Cardiac septum (tissue), 1 donor: ENCODE measurements at places on chromosomes 12 and 14.

DNA sequence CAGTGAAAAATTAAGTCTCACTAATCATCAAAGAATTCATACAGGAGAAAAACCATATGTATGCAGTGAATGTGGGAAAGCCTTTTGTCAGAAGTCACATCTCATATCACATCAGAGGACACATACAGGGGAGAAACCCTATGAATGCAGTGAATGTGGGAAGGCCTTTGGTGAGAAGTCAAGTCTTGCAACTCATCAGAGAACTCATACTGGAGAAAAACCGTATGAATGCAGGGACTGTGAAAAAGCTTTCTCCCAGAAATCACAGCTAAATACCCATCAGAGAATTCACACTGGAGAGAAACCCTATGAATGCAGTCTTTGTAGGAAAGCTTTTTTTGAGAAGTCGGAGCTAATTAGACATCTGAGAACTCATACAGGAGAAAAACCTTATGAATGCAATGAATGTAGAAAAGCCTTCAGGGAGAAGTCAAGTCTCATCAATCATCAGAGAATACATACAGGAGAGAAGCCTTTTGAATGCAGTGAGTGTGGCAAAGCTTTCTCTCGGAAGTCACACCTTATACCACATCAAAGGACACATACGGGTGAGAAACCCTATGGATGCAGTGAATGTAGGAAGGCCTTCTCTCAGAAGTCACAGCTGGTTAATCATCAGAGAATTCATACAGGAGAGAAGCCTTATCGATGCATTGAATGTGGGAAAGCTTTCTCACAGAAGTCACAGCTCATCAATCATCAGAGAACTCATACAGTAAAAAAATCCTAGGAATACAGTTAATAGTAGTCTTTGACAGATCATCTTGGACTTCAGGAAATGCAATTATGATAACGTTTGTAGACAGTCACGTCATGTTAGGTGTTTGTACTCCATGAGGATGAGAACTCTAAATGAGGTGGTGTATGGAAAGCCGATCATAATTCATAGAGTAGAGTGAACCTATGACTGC, 21.1 kb downstream of the ZNF84 start:
- no peak for DNase-seq

DNA sequence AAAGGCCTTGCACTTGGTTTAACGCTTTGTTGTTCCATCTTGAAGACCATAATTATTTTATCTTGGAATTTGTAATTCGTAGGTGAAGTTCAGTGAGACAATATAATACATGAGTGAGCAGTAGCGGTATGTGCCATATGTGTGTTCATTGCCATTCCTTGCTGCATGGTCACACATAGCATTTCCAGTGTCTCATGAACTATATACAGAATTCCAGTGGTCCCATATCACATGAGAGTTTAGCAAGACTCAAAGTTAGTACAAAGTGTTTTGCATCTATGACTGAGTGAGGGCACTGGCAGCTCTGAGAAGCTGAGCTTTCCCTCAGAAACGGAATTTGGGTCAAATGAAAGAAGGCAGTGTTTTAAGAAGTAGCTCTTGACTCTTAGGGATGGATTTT, 359.8 kb downstream of the FOXG1 start:
- DNase-seq, result no peak

- DNase-seq, result no peak
These were observed 209.2 kb downstream of the ALX1 start for GRCh38 chr12:85489194-85489593.

DNA sequence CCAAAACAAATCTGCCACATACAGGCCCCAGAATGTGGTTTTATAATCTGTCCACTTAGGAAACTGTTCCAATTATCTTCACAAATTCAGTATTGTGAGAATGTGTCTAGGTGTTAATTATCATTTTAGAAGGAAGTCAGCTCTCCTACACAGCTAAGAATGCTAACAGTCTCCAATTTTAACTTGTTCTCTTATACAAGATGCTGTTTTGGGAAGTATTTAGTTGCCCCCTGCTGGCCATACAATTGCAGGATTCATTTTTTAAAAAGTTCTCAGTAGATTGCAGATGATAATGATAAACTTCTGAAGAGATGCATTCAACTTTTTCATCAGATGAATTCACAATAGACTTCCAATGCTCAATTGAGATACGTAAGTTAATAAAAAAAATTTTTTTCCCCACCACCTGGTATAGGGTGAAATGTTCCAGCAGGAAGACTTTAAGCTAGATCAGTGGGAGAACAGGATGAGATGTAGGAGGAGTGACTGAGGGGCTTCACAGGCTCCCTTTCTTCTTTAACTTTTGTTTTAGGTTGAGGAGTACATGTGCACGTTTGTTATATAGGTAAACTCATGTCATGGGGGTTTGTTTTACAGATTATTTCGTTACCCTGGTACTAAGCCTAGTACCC, 27.3 kb upstream of the OSBPL8 start:
- no peak for DNase-seq
